Activated CD8-positive, alpha-beta T cell treated with anti-CD3 and anti-CD28 coated beads, Interleukin-2, amount 10 ng/mL, durations not matched to agents 7 days and 5 days (primary cell): ENCODE measurements at places on chromosomes 12 and 14. TPM values are rescaled to one million over a fixed set of nuclear protein-coding genes. Genes with fewer than 3 reads are reported as not detected.

Gene HOXC4
- total RNA-seq, result 1.1 TPM

Gene ABHD12B
- total RNA-seq, result not detected

Gene BMAL2
- total RNA-seq, result 18.3 TPM

Gene KRT71
- total RNA-seq, result not detected

Gene LRRC9
- not detected for total RNA-seq

Gene VDR
- 13.2 TPM for total RNA-seq

Gene CCDC38
- not detected for total RNA-seq

Gene OTX2
- total RNA-seq, result not detected

Gene HCAR3
- not detected for total RNA-seq

Gene NPAS3
- total RNA-seq, result not detected

Gene TSPAN19
- not detected for total RNA-seq

Gene LAG3
- 43.0 TPM for total RNA-seq

Gene HOXC9
- not detected for total RNA-seq

Gene ORAI1
- total RNA-seq, result 67.4 TPM

Gene RD3L
- total RNA-seq, result not detected

Gene TTC9
- total RNA-seq, result 14.8 TPM

Gene GYS2
- not detected for total RNA-seq

Gene AMIGO2
- total RNA-seq, result 10.2 TPM

Gene TAS2R20
- 1.9 TPM for total RNA-seq

Gene BCL2L14
- total RNA-seq, result 5.7 TPM

Gene ZDHHC22
- total RNA-seq, result not detected

Gene CELA1
- not detected for total RNA-seq

Gene CPSF6
- 95.6 TPM for total RNA-seq

Gene TEX52
- total RNA-seq, result 0.40 TPM

Gene TAS2R42
- total RNA-seq, result not detected

Gene WNT1
- total RNA-seq, result 1.1 TPM

Gene DPPA3
- total RNA-seq, result not detected

Gene ADCY6
- 0.18 TPM for total RNA-seq

Gene EPS8
- total RNA-seq, result 1.0 TPM

Gene PTPN6
- total RNA-seq, result 397 TPM

Gene FAM186B
- 0.21 TPM for total RNA-seq

Gene SLC7A7
- total RNA-seq, result not detected

Gene FGF6
- not detected for total RNA-seq

Gene SRRM4
- not detected for total RNA-seq

Gene TAS2R19
- 1.9 TPM for total RNA-seq

Gene TNFRSF1A
- total RNA-seq, result 58.8 TPM

Gene DRAM1
- 2.6 TPM for total RNA-seq

Gene PTPRB
- total RNA-seq, result not detected

Gene NOS1
- not detected for total RNA-seq

Gene STAC3
- 7.5 TPM for total RNA-seq

Gene SLC10A1
- total RNA-seq, result not detected

Gene KERA
- total RNA-seq, result not detected

Gene RHOJ
- not detected for total RNA-seq

Gene TMEM132C
- not detected for total RNA-seq

Gene CCDC177
- total RNA-seq, result not detected

Gene HOXC10
- not detected for total RNA-seq

Gene HOXC13
- total RNA-seq, result not detected

Gene C12orf60
- total RNA-seq, result 1.4 TPM

Gene A2M
- not detected for total RNA-seq

Gene SOX5
- total RNA-seq, result not detected

Gene CCDC175
- total RNA-seq, result not detected

Gene KLHDC1
- 1.5 TPM for total RNA-seq
